ENCODE measurements at places on chromosomes 3 and 15.
A peak's percentile ranks its signal among the peaks of the same experiment; 100 is the strongest.

- DNase-seq = no peak
Observed at GRCh38 chr3:132218817-132219755, 98.1 kb upstream of the ACP3 start.

- DNase-seq = peak; percentile 36
Observed at GRCh38 chr3:14872706-14873105, 53.9 kb downstream of the FGD5 start.

DNA sequence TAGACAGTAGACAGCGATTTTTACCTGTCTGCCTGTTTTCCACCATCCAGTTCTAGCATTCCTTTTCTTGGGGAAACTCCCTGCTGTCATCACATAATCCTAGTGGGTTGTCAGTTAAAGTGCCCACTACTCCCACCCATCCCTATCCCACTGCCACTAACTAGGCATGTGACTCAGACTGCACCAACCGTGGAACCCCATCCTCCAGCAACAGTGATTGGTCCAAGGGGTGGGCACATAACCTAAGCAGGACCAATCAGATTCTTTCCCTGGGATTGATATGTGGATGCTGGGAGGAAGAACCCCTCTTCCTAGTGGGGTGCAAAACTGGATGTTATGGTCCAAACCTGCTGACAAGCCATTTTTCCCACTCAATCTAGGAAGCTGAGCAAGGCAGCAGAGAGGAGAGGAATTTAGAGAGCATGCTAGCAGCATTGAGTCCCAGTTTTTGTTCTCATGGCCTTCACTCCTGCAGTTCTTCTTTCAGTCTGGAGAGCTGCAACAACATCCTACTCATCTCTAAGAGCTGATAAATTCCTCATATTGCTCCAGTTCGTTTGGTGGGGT, 3.9 kb upstream of the INSYN1 start:
- no peak for DNase-seq

DNA sequence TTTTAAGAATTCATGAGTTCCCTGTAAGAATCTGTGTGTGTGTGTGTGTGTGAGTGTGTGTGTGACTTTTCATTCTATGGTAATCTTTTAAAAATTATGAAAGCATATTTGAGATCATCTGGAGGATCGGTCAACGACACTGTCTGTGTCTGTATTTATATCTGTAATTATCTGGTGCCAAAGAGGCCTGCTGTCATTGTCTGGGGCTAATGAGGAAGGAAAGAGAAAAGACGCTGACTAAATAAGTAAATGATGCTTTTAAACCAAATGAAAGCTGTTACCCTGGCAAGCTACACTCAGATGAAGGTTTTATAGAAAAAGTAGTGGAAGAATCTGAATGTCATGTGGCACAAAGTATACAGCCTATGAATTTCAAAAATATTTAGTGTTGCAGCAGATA, 439.8 kb downstream of the RBMS3 start:
- DNase-seq = no peak

DNA sequence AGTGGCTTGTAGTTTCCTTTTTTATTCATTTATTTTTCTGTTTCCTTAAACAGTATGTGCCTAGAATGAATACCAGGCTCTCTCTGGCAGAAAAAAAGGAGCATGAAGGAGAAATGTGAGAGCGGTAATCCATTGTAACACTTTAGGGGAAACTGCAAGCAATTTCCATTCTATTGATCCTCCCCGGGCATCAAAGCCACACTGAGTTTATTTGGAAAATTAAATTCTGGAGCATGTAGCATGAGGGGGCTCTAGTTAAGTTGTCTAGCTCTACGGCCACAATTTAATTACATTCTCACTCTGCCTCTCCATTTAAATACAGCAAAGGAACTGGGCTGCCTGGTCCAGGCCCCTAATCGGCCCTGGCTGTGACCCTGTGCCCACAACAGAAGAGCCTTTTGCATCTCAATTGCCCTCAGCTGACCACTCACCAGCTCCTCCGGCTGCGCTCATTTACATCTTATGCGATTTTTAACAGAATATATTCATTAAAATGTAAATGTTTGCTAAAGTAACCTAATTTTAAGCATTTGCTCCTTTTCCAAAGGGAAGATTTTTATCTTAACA, 72.9 kb downstream of the MEGF11 start:
- DNase-seq = no peak

- no peak for DNase-seq
Observed at GRCh38 chr3:127825756-127826155, 3.4 kb upstream of the MGLL start.

DNA sequence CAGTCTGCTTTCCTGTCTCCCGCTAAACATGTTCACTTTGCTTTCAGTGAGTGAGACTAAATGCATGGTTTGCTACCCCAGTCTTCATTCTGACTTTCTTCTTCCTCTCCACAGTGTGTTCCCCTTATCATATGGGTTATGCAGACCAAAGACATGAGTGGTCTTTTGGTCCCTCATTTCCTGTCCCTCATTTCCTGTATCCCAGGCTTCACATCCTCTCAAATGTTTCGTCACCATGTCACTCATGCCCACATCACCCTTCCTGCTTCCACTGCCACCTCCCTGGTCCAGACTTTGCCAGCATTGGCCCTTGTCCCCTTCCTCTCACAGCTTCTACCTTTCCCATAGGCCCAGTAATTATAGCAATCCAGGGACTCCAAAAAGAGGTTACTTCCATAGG, 209.0 kb downstream of the MYRIP start:
- no peak for DNase-seq

GRCh38 chr3:39980058-39980457, 170.6 kb downstream of the MYRIP start:
- no peak for DNase-seq

- DNase-seq = no peak
Observed at GRCh38 chr3:147269907-147270306, 136.4 kb downstream of the ZIC4 start.

- no peak for DNase-seq
Observed at GRCh38 chr3:141699324-141699723, 38.8 kb upstream of the RNF7 start.

DNA sequence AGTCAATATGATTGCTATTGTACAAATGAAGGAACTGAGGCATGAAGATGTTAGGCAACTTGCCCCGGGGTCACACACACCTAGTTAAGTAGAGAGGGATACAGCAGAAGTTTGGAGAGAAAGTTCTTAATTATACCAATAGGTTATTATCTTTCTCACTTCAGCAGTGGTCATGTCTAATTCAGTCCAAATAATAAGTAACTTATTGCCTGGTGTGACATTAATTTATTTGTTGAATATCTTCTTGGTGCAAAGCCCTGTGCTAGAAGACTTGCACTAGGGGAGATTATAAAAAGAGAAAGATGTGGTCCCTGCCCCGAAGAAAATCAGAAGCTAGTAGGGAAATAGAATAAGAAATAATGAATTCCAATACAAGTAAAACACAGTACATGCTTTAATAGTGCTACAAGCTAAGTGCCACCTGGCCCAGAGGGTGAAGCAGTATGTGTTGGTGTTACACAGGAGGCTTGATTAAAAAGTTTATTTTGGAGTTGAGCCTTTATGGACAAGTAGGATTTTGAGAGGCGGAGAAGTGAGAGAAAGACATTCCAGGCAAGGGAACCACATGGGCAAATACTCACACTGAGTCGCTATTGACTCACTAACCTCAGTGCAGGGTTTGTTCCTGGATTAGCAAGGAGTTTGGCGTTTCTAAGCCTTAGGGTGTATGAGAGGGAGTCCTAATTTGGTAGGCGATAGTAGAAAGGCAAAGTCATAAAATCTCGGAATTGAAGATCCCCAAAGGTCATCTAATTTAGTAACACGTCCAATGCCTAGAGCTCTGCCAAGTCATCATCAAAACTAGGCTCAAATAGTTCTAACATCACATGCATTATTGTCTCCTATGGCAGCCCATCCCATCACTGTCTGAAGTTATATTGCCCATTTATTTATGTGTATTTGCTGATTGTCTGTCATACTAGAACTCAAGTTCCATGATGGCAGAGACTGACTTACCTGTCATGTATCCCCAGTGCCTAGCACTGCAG, 19.2 kb upstream of the GSK3B start:
- no peak for DNase-seq

GRCh38 chr3:61194892-61195538, 56.2 kb downstream of the FHIT start:
- no peak for DNase-seq

GRCh38 chr15:98956796-98957553, 50.6 kb downstream of the PGPEP1L start:
- no peak for DNase-seq

All from lower leg skin (tissue), 4 donors.